ENCODE measurements at places on chromosomes 4 and X.

DNA sequence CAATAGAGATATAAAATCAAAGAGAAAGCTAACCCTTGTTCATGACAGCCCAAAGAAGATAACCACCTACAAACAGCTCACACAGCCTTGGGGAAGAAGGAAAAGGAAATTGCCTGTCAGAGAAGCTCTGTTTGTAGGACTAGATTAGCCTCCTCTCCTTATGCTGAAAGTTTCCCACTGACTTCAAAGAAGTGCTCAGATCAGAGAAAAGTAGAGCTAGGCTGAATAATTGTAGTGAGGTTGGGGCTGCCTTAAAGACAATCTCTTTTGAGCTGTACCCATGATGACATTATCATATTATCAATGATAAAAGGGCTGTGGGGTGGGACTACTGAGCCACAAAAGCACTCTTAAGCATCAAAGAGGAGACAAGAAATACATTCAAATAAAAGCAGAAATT is 223.0 kb upstream of the GALNT7 start:
- no peak for DNase-seq

GRCh38 chr4:188162698-188163097 is 23.5 kb downstream of the TRIML1 start:
- no peak for DNase-seq

DNA sequence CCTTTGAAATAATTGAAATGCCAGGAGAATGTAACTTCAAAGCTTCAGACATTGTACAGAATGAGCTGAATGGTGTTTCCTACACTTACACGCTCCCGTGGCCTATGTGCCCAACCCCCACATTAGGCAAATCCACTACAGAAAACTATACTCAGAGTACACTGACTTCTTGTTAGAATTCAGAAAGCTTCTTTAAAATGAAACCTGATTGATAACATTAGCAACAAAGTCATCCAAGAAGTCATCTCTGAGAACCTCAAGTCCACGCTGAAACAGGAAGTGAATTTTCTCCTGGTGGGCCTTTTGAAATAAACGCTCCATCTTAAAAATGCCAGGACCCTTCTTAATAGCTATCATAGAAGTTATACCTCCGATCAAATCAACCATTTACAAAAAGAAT is 136.3 kb downstream of the TSPAN5 start:
- no peak for DNase-seq

- DNase-seq, result no peak
Observed at GRCh38 chrX:107549504-107549903, 78.8 kb upstream of the PRPS1 start.

DNA sequence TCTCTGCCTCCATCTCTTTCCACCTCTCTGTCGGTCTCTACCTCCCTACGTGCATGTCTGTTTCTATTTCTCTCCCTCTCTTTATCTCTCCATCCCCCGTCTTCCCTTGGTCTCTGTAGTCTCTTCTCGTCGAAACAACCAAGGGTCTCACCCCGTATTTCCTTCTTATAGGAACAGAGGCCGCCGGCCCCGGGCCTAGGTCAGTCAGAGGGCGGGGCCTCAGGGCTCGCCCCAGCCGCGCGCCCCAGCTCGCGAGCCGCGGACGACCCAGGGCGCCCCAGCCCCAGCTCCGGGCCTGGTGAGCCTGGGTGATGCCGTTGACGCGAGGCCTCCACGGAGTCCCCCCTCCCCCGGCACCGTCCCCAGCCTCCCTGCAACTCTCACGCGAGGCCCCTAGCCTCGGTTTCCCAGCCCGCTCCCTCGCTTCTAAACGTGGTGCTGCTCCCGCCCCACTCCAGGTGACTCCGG is 6.6 kb downstream of the TIMM17B start:
- no peak for DNase-seq

DNA sequence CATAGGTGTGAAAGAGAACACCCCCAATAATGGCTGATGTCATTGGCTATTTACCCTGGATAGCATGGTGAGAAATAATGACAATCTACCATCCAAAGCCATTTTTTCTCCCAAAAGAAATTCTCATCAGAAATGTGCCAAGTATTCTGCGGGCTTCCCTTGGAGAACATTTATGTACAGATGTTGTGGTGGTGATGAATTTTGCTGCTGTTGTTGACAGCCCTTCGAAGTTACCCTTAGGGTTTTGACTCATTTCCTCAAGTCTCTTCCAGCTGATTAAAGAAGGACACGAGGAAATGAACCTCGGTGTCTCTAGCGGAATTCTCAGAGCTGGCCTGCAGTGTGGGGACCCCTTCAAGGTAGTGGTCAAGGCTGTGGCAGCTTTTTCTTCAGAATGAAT is 3.4 kb downstream of the KIT start:
- no peak for DNase-seq

GRCh38 chrX:49862093-49862492 is 17.2 kb upstream of the USP27X start:
- no peak for DNase-seq

DNA sequence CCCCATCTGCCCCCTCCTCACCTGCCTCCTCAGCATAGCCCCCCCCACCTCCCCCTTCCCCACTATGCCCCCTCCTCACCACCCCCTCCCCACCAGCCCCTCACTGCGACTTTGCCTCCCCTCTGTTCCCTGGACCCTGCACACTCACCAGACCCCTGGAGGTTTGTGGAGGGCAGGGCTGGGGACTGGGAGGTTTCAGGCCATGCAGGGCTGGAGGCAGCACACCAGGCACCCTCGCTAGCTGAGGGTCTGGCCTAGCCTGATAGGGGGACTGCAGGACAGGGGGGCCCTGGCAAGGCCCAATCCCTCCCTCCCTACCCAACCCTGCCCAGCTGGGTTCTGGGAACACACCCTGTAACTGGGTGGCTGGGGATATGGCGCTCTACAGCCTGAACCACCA is 28.0 kb downstream of the TACC3 start:
- no peak for DNase-seq

DNA sequence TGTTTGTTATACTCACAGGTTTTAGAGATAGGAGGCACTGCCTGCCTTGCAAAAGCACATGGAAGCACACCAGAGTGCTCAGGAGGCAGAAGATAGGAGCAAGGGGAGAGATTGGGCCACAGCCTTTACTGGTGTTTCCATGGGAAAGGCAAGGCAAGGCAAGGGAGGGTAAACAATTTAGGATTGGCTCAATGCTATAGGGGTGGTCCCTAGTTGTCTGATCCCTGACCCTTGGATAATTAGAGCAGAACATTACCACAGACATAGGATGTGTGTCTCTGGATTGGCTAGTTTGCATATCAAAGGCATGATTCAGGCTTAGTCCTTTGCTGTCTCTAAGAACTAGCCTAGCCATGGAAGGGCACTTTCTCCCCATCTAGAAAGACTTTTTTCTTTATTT is 36.1 kb downstream of the GRXCR1 start:
- no peak for DNase-seq

DNA sequence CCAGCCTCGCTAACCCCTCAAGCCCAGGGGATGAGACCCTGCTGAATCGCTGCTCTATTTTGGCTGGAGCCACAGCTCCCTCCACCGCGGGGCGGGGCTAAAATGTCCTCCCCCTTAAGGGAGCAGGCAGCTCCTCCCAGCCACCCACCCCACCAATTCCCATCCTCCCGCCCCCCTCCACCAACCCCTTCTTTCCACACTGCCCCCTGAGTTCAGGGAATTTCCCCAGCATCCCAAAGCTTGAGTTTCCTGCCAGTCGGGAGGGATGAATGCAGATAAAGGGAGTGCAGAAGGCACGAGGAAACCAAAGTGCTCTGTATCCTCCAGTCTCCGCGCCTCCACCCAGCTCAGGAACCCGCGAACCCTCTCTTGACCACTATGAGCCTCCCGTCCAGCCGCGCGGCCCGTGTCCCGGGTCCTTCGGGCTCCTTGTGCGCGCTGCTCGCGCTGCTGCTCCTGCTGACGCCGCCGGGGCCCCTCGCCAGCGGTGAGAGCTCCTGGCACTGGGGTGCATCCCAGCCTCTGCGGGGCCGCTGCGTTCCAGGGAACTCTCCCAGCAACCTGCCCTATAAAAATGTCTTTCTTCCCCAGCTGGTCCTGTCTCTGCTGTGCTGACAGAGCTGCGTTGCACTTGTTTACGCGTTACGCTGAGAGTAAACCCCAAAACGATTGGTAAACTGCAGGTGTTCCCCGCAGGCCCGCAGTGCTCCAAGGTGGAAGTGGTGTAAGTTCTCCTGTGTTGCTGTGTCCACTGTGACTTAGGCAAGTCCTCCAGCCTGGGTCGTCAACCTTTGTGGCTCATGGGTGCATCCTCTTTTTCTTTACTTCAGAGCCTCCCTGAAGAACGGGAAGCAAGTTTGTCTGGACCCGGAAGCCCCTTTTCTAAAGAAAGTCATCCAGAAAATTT is at the start of gene CXCL6:
Gene CXCL6, plus strand, starts transcription at position 306 of the 907 bp plus-strand sequence. Its CDS starts 73 bp downstream, at position 379.
- DNase-seq, result no peak

- DNase-seq, result no peak
Observed at GRCh38 chrX:104749951-104750610, 184.1 kb downstream of the IL1RAPL2 start.

Data from cortex of kidney (tissue), 1 donor.